GM23338 (cell line): ENCODE measurements at places on chromosomes 5 and 9.
A peak's percentile ranks its signal among the peaks of the same experiment; 100 is the strongest.

GRCh38 chr9:935348-935965 lies 41.0 kb upstream of the DMRT3 start:
- H3K4me3 ChIP-seq = no peak overlapping the region
- no peaks in the 10 kb centered on the region for H3K4me1 ChIP-seq
- DNase-seq = no peak
- H3K27me3 ChIP-seq = no peaks in the 10 kb centered on the region
- 0 out of 2 replicates have a peak, but pooled peaks cover 5% of the 10 kb centered on the region for H3K36me3 ChIP-seq

GRCh38 chr5:160616712-160617497 lies 195.2 kb downstream of the PTTG1 start:
- H3K27me3 ChIP-seq = no peaks in the 10 kb centered on the region
- no peaks in the 10 kb centered on the region for H3K4me1 ChIP-seq
- no peak overlapping the region for H3K4me3 ChIP-seq

GRCh38 chr5:129362456-129362855 lies 97.6 kb upstream of the ADAMTS19 start:
- no peaks in the 10 kb centered on the region for H3K36me3 ChIP-seq
- H3K27ac ChIP-seq = no peak overlapping the region
- no peak overlapping the region for H3K4me3 ChIP-seq
- no peaks in the 10 kb centered on the region for H3K4me1 ChIP-seq
- no peak for DNase-seq

- no peaks in the 10 kb centered on the region for H3K4me1 ChIP-seq
- peaks cover 56% of the 10 kb centered on the region for H3K36me3 ChIP-seq
- no peaks in the 10 kb centered on the region for H3K27me3 ChIP-seq
- no peak for DNase-seq
- H3K27ac ChIP-seq = no peak overlapping the region
- no peak overlapping the region for H3K4me3 ChIP-seq
These were observed 1019.0 kb downstream of the TAF11L14 start for GRCh38 chr5:18653216-18653752.

DNA sequence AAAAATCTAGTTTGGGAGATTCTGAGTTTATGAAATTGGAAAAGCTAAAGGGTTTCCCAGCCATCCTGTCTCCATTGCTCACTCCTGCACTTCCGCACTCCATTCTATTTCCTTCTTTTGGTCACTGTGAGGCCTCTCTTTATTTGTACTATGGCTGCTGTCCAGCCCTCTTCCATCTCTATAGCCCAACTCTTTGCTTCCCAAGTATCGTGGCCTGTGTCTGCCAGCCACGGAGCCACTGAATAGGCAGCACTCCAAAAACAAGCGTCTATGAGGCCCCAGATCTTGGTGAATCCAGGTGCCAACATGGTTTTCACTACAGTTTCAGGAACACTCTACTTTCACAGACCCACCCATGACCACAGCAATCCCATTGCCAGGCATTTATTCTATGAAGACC lies 37.2 kb downstream of the GRAMD2B start:
- no peak overlapping the region for H3K4me3 ChIP-seq
- H3K36me3 ChIP-seq = no peaks in the 10 kb centered on the region
- no peaks in the 10 kb centered on the region; the same call in 1 of the 2 replicates for H3K27me3 ChIP-seq
- no peaks in the 10 kb centered on the region for H3K4me1 ChIP-seq

DNA sequence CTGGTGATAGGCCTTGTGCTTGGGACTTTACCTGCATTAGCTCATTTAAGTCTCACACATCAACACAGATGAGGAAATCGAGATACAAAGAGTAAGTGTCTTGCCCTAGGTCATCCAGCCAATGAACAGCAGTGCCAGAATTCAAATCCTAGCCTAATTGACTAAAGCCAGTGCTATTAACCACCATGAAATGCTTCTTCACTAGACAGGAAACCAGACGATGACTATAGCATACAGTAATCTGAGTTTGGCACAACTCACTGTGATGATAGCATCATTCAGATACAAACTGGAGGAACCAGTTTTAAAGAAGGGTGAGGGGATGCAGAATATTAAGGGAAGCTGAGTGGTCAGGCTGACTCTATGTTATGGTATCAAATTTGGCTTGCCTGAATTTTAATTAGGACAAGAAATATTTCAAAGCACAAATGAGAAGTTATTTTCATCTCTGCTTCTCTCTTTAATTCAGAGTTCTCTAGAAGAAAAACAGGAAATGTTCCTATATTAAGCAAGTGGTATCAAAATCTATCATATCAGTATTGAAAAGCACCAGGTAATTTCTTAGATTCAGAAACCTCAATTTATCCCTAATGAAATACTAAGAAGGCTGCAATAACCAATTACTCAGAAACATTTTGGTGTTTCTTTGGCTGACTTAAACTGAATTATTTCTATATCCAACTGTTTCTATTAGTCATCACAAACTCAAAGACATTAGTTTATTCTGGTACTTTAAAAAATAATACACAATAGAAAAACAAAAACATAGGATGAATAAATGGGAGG lies 147.0 kb upstream of the RASA1 start:
- no peak for DNase-seq
- no peak overlapping the region for H3K4me3 ChIP-seq
- H3K36me3 ChIP-seq = no peaks in the 10 kb centered on the region

GRCh38 chr9:80049096-80049782 lies 477.5 kb downstream of the TLE4 start:
- peaks cover 16% of the 10 kb centered on the region; the same call in 1 of the 2 replicates for H3K4me1 ChIP-seq
- DNase-seq = peak; percentile 23
- H3K27ac ChIP-seq = no peak overlapping the region
- no peak overlapping the region for H3K4me3 ChIP-seq
- H3K27me3 ChIP-seq = no peaks in the 10 kb centered on the region

GRCh38 chr5:28065656-28066055 lies 1027.3 kb upstream of the CDH9 start:
- H3K4me1 ChIP-seq = no peaks in the 10 kb centered on the region
- H3K27ac ChIP-seq = no peak overlapping the region
- no peak for DNase-seq
- H3K27me3 ChIP-seq = no peaks in the 10 kb centered on the region
- no peaks in the 10 kb centered on the region for H3K36me3 ChIP-seq
- no peak overlapping the region for H3K4me3 ChIP-seq

- H3K4me1 ChIP-seq = no peaks in the 10 kb centered on the region
- no peaks in the 10 kb centered on the region for H3K27me3 ChIP-seq
- no peaks in the 10 kb centered on the region for H3K36me3 ChIP-seq
These were observed 56.6 kb downstream of the C6 start for GRCh38 chr5:41156739-41157138.

DNA sequence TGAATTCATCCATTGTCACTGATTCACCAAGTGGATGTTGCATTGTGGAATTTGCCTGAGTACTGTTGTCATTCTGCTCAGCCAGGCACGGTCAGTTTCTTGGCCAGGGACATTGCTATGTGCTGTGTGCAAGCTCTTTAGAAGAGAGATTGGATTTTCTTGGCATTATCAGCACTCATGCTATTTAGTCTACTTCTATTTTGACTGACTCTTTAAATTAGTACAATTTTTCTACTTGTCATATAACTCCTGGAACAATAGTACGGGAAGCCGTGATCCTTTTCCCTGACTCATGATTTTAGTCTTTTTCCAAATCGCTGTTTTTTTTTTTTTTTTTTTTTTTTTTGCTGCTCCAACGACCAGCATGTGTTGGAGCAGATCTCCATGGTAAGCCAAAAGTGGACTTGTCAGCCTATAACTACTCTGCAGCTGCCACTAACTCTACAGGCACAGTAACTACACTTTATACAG lies 129.7 kb downstream of the CDC42SE2 start:
- H3K4me1 ChIP-seq = no peaks in the 10 kb centered on the region
- H3K27ac ChIP-seq = 0 out of 2 replicates have a peak overlapping the region, but pooled peaks have one; percentile 8
- no peaks in the 10 kb centered on the region for H3K27me3 ChIP-seq
- DNase-seq = no peak
- H3K36me3 ChIP-seq = 0 out of 2 replicates have a peak, but pooled peaks cover 3% of the 10 kb centered on the region

GRCh38 chr5:13648822-13649221 lies 295.7 kb downstream of the DNAH5 start:
- peak; percentile 17 for DNase-seq
- H3K4me1 ChIP-seq = no peaks in the 10 kb centered on the region
- H3K27ac ChIP-seq = no peak overlapping the region
- H3K27me3 ChIP-seq = no peaks in the 10 kb centered on the region
- H3K4me3 ChIP-seq = no peak overlapping the region
- no peaks in the 10 kb centered on the region for H3K36me3 ChIP-seq

DNA sequence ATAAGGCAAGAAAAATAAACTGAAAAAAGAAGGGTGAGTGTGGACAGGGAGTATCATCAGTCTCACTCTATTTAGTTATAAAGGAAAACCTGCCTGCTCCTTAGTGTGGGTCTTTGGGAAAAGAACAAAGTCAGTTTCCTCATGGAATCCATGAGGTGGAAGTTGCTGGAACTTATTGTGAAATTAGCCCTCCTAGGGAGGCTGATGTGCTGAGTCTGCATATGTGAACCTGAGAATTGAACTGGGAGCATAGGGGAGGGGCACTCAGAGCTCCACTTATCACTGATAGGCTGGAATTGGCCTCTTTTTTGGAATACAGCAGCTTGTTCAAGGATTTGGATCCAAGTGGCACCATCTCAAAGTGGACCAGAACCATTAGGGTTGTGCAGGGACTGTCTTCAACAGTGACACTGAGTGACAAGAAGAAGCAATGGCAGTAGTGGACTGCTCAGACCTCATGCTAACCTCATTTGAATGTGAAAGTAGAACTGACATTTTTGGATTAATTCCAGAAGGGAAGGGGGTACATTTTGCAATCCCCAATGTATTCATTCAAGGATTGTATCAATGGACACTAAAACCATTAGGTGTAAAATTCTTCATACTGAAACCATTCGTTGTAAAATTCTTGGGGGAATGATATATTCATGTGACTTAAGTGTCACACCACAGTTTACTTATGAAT lies 103.6 kb upstream of the KLF9 start:
- no peaks in the 10 kb centered on the region for H3K4me1 ChIP-seq
- H3K27me3 ChIP-seq = no peaks in the 10 kb centered on the region
- no peaks in the 10 kb centered on the region for H3K36me3 ChIP-seq
- H3K27ac ChIP-seq = no peak overlapping the region
- H3K4me3 ChIP-seq = no peak overlapping the region

DNA sequence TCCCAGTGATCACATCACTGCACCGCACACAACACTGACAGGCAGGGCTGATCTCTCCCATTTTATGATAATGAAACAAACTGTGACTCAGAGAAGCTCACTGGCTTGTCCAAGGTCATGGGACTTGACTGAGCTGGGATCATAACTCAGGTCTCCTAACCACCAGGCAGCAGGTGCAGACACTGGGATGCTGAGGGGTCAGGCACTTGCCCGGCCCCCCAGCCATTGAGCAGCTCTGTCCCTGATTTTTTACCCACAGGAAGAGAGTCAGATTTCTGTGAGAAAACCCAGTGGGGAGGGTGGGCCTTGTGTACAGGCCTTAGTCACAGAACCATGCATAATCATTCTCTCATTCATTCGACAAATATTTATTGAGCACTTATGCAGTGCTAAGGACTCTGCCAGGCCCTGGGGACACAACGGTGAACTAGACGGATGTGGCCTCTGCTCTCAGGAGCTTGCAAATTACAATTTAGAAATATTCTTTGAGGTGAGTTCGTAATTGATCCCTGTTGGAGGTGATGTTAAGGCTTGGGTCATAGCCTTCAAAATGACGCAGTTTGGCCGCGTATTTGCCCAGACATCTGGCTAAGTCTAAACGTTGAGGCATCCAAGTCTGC lies 54.5 kb upstream of the TGFBR1 start:
- no peaks in the 10 kb centered on the region for H3K4me1 ChIP-seq
- DNase-seq = no peak
- H3K4me3 ChIP-seq = no peak overlapping the region

- H3K36me3 ChIP-seq = no peaks in the 10 kb centered on the region
- no peak overlapping the region for H3K27ac ChIP-seq
- no peak for DNase-seq
- no peaks in the 10 kb centered on the region for H3K4me1 ChIP-seq
- no peaks in the 10 kb centered on the region for H3K27me3 ChIP-seq
These were observed 31.4 kb downstream of the C6 start for GRCh38 chr5:41181691-41182564.

DNA sequence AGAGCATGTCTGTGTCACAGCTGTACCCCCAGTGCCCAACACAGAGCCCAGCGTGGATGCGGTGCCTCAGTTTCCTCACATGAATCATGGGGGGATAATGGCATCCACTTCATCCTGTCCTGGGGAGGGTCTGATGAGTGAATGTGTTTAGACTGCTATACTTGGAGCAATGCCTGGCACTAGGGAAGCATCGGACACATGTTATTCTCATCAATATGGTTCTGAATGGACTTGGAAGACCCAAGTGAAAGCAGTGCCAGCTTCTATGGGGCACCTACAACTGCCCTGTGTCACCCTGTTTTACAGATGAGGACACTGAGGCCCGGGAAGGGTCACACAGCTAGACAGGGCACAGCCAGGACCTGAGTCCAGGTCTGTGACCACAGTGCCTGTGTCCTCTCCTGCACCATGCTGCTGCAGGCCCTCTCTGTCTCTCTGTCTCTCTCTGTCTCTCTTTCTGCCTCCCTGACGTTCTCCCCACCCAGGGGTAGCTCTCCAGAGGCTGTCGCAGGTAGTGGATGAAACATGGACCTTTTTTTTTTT lies 42.3 kb upstream of the NEK6 start:
- no peak for DNase-seq
- no peak overlapping the region for H3K4me3 ChIP-seq
- H3K27me3 ChIP-seq = no peaks in the 10 kb centered on the region
- H3K36me3 ChIP-seq = no peaks in the 10 kb centered on the region
- H3K4me1 ChIP-seq = no peaks in the 10 kb centered on the region
- no peak overlapping the region for H3K27ac ChIP-seq

- H3K4me1 ChIP-seq = no peaks in the 10 kb centered on the region
- H3K36me3 ChIP-seq = no peaks in the 10 kb centered on the region
- no peak overlapping the region for H3K27ac ChIP-seq
- no peaks in the 10 kb centered on the region for H3K27me3 ChIP-seq
- DNase-seq = no peak
These were observed 207.7 kb downstream of the SREK1 start for GRCh38 chr5:66351813-66352212.

DNA sequence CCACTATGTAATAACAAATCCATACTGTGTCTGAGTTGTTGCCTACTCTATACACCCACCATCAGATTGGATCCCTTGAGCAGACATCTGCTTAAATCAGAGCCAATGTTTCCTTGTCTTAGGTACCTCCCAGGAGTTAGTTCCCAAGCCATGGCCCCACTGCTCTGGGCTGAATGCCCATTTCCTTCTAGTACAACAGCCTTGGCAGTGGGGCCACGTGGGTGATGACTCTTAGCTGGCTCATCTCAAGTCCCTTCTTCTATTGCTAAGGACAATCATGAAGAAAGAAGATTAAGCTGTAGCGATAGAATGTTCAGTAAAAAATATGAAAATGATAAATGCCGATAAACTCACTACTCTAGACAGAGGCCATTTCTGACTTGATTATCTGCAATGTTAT lies 16.6 kb downstream of the PTGR1 start:
- no peaks in the 10 kb centered on the region for H3K4me1 ChIP-seq
- H3K27me3 ChIP-seq = no peaks in the 10 kb centered on the region
- DNase-seq = no peak
- no peak overlapping the region for H3K27ac ChIP-seq
- peaks cover 5% of the 10 kb centered on the region; the same call in 1 of the 2 replicates for H3K36me3 ChIP-seq
- H3K4me3 ChIP-seq = no peak overlapping the region
